GDM1 (cell line): ENCODE measurements at places on chromosomes 2 and 18.

DNA sequence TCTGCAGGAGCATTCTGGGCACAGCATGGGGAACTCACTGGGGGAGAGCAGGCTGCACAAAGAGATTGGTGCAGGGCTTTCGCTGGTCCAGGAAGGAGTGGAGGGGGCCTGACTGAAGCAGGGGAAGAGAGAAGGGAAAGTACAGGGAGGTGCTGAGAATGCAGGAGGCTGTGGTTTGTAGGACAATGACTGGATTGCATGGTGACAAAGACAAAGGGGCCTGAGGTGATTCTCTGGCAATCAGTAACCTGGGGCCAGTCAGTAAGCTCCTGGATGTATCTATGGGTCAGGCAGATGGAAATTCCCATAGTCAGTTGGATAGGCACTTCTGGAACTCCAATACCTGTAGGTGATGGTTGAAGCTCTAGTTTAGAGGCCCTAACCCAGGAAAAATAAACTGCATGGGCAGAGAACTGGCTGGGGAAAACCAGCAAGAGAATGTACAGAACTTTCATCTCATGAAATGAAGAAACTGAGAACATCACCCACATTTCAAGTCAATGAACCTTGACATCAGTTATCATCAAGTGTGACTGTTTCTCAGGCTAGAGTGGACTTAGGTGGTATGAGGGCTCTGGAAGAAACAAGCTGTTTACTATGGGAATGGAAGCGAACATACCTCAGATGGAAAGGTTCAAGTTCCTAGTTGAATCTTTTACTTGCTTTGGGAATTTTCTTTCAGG lies 193.2 kb downstream of the TPGS2 start:
- DNase-seq = no peak

DNA sequence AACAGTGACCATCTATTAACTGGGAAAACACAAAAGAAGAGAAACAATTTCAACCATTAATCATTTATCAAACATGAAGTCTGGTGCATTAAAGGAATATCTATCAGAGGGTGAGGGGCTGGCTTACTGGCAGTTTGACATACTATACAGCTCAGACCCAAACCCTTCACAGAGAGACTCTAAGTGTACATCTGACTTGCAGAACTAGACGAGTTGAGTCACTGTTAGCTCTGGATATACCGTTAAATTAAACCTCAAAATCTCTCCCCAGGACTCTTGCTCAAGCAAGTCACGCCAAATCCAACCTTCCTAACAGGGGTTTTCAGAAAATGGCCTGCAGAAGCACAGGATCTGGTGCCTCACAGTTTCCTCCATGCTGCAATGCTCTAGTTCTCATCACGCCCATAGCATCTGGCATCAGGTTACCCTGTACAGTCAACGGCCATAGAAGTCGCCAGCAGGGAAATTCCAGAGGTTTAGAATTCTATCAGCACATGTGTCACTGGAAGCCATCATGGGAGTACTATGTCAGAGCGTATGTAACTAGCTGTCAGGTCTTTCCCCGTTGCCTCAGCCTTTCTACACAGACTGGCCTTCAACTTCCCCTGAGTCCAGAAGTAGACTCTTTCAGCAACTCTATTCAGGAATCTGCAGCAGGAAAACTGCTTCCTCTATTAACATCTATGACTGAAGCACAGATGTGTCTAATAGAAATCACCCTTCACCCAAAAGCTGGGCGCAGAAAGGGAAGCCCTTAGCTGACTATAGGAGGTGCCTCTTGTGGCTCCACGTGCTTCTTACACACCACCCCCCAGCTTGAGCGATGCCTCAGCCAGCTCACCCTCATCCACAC lies 9.3 kb downstream of the TGOLN2 start:
- no peak for DNase-seq

- no peak for DNase-seq
Observed at GRCh38 chr2:174158003-174158402, 90.3 kb downstream of the OLA1 start.

DNA sequence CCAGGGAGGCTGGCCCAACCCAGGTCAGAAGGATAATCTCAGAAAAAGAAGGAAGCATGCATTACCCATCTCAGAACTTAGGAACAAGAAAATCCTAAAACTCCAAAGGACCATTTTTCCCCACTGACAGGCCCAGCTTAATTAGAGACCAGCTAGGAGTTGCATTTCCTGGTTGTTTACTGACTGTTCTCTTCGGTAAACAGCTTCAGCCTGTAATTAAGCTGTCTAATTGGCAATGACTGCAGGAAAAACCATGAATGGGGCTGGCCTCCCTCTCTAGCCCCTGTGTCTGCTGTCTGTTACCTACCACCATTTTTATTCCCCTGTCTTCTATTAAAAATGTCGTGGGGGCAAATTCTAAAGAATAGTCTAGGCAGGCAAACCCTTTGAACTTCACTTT lies 146.5 kb downstream of the AGAP1 start:
- no peak for DNase-seq

DNA sequence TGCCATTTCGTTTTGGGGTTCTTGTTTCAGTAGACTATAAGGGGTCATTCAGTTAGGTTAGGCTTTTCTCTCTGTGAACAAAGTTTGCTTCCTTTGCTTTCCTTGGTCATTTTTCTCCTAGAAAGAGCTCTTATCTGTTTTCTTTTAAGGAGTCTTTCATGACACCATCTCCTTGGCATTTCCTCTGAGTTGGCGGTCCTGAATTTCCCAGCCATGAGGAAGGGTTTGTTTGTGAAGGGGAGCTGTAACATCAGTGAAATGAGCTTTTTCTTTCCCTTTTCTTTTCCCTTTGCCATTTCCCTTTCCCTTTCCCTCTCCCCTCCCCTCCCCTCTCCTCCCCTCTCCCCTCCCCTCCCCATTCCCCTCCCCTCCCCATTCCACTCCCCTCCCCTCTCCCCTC lies 61.7 kb downstream of the MAP4K4 start:
- no peak for DNase-seq

DNA sequence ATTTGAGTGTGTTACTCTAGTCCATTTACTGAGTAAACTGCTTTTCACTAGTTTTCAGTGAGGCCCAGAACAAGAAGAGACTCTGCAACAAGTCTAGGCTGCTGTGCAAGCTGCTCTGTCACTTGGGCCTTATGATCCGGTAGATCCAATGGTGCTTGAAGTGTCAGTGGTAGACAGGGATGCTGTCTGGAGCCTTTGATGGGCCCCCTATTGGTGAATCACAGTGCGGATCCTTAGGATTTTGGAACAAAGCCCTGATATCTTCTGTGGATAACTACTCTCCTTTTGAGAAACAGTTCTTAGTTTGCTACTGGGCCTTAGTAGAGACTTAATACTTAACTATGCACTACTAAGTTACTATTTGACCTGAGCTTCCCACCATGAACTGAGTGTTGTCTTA lies 150.2 kb downstream of the TMEFF2 start:
- DNase-seq = no peak

- no peak for DNase-seq
Observed at GRCh38 chr2:85243101-85244072, 84.4 kb downstream of the TGOLN2 start.

GRCh38 chr18:50816419-50817166 lies 3.2 kb downstream of the MRO start:
- no peak for DNase-seq

GRCh38 chr2:26299471-26300101 lies 46.4 kb upstream of the SELENOI start:
- DNase-seq = no peak

GRCh38 chr2:8600456-8600855 lies 81.4 kb upstream of the ID2 start:
- DNase-seq = no peak

GRCh38 chr2:120914839-120915521 lies 179.3 kb downstream of the GLI2 start:
- DNase-seq = no peak

DNA sequence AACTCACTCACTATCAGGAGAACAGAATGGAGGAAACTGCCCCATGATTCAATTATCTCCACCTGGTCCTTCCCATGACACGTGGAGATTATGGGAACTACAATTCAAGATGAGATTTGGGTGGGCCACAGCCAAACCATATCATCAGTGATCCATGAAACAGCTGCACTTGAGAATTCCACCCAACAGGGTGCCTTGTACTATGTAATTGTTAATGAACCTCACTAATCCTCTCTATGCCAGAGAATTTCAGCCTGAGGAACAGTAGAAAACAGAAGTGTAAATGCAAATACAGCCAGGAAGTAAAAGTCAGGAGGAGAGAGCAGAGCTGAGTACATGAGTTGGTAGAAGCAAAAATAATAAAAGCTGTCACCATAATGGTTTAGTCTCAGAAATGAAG lies 261.4 kb downstream of the EPHA4 start:
- DNase-seq = no peak

- DNase-seq = no peak
Observed at GRCh38 chr2:26838121-26838906, 9.6 kb upstream of the DPYSL5 start.

- no peak for DNase-seq
Observed at GRCh38 chr2:5824126-5824525, 131.9 kb downstream of the SOX11 start.

GRCh38 chr2:85954590-85955458 lies 66.0 kb upstream of the ST3GAL5 start:
- DNase-seq = no peak

GRCh38 chr2:241877989-241878970 lies 8.8 kb downstream of the RTP5 start:
- DNase-seq = peak; percentile 63

DNA sequence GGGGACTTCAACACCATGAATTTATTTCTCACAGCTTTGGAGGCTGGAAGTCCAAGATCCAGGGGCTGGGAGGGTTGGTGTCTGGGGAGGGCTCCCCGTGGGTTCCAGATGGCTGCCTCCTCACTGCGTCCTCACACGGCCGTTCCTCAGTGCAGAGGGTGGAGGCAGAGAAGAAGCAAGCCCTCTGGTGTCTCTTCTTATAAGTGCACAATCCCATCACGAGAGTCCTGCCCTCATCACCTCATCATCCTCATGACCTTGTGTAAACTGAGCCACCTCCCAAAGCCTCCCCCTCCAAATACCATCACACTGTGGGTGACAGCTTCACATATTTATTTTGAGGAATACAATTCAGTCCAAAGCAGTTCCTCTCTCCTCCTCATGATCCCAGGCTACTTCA lies 26.3 kb downstream of the TMEM163 start:
- no peak for DNase-seq

- no peak for DNase-seq
Observed at GRCh38 chr2:144181001-144181400, 338.9 kb downstream of the ZEB2 start.

DNA sequence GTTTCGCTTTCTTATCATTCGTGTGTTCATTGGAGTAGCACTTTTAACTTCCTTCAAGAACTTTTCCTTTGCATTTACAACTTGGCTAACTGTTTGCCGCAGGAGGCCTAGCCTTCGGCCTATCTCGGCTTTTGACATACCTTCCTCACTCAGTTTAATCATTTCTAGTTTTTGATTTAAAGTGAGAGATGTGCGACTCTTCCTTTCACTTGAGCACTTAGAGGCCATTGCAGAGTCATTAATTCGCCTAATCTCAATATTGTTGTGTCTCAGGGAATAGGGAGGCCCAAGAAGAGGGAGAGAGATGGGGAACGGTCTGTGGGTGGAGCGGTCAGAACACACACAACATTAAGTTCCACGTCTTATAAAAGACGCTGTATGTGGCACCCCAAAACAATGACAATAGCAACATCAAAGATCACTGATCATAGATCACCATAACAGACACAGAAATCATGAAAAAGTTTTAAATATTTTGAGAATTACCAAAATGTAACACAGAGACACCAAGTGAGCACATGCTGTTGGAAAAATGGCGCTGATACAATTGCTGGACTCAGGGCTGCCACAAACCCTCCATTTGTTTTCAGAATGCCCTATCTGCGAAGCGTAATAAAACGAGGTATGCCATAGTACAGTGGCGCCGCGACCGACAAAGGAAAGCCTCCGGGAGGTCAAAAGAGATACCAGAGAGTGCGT lies 553 bp downstream of the TIGD1 start:
- DNase-seq = no peak

GRCh38 chr2:134675314-134675713 lies 43.5 kb downstream of the TMEM163 start:
- no peak for DNase-seq

GRCh38 chr2:233846387-233847247 lies 7.7 kb downstream of the HJURP start:
- no peak for DNase-seq

- DNase-seq = no peak
Observed at GRCh38 chr18:59419386-59419785, 60.3 kb upstream of the LMAN1 start.

- DNase-seq = no peak
Observed at GRCh38 chr2:57941816-57942215, 104.8 kb upstream of the VRK2 start.

DNA sequence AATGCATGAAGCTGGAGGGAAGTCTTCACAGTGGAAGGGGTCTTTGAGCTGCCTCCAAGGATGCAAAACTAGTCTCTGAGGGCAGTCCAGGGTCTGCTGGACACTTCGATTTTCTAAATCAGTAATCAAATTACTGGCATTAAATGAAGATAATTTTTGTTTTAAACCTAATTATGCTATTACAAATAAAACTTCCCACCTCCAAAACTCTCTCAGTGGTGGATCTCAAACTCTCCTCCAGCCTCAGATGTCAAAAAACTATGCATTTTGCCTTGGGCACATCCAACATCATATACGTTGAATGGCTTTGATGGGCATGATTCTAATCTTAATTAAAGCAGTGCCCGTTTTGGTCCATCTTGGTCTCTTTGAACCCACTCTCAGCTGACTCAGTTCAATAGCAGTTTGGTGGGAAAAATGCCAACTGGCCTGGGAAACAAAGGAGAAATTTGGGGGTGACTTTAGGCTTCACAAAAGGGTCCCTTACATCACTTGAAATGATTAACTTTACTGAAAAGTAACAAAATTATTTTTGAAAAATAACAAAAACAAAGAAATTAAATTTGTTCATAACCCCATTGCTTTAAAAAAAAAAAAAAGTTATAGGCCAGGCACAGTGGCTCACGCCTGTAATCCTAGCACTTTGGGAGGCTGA lies 5.9 kb upstream of the MYCN start:
- DNase-seq = no peak

DNA sequence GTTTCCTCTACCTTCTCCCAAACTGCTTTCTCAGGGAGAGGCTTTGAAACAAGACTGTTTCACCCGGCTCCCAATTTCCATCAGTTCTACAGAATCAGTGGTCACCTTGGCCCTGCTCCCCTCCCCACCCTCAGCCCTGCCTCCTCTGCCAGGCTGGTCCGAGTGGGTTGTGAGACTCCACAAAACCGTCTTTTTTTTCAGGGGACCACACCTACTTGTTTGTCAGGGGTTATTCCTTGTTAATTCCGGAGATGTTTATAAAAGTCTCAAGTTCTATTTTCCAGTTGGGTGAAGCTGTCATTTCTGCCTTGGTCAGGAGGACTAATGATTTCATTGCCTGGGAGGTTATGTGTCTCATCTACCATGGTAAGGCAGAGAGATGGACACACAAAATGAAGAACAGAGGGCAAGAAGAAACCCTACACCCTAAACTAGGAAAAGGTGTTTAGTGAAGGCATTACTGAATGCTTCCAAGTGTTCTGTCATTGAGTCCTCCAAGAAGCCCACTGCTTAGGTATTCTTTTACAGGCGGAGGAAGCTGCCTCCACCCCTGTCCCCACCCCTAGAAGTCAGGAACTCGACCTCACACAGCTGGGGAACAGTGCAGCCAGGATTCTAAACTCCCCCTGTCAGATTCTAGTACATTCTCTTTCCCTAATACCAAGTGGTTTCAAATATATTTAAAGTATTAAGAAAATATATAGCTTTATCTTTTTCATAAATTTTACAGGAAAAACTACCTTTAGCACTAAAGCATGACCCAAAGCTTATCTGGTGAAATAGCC lies 46.3 kb downstream of the COPS8 start:
- no peak for DNase-seq
